ENCODE measurements at places on chromosomes 2 and 18.

DNA sequence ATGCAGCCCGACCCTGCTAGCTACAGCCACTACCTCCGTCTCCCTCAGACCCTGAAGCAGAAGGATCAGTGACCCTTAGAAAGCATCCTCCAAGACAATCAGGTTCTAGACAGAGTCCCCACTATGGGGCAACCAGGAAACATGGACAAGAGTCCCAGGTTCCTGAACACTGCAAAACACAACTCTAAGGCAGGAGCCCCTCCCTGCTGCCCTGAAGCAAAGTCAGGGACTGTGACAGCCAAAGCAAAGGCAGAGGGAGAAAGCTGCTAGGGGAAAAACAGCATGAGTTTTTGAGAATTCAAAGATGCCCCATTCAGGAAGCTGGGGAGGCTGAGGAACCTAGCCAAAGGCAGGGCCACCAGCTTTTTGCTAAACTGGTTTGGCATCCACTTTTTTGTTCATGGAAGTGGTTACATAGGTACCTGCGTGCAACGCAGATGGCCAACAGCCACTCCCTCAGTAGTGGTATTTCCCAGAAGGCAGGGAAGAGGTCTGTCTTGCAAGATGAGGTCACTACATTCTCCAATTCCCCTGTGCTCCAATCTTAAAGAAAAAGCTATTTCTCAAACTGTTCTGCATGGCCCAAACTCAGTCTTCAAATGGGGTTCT lies 33.2 kb downstream of the MYO5B start:
- DNase-seq = peak; percentile 77

- no peak for DNase-seq
Observed at GRCh38 chr18:9039441-9040071, 62.9 kb upstream of the NDUFV2 start.

- no peak for DNase-seq
Observed at GRCh38 chr2:105238664-105239240, 2.8 kb upstream of the GPR45 start.

DNA sequence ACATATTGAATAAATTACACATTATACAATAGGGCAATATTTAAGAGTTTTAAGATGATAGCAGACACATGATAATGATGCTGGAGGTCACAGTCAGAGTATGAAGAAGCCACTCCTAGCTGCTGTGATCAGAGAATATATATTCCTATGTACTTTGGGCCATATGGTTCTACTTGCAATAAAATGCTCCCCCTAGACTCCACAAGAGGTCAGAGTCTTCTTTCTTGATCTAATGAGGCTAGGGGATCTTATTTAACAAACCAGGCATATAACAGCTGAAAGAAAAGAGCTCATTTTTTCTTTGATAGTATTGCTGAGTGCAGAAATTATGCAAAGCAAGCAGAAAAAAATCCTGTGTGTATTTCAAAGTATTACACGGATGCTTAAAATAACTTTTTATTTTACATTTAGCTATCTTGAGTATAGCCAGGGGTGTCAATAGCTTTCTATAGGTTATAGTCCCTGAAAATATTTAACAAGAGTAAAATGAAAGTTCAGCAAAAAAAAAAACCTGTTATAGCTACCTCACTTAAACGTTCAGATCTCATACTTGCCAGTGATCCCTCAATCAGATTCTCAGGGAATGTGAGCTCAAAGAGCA lies 748.7 kb upstream of the CHAC2 start:
- no peak for DNase-seq

DNA sequence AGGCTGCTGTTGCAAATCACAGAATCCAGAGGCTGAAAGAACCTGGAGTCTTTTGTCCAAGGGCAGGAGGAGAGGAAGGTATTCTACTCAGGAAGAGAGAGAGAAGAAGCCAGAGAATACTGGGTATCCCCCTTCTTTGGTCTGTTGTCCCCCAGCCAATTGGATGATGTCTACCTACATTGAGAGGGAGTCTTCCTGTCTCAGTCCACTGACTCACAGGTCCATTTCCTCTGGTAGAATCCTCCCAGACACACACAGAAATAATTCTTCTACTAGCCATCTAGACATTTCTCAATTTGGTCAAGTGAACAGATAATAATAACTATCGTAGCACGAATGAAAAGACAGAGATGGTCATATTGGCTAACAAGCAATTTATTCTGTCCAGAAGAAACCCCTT lies 416.4 kb upstream of the UBE2E3 start:
- DNase-seq = no peak

DNA sequence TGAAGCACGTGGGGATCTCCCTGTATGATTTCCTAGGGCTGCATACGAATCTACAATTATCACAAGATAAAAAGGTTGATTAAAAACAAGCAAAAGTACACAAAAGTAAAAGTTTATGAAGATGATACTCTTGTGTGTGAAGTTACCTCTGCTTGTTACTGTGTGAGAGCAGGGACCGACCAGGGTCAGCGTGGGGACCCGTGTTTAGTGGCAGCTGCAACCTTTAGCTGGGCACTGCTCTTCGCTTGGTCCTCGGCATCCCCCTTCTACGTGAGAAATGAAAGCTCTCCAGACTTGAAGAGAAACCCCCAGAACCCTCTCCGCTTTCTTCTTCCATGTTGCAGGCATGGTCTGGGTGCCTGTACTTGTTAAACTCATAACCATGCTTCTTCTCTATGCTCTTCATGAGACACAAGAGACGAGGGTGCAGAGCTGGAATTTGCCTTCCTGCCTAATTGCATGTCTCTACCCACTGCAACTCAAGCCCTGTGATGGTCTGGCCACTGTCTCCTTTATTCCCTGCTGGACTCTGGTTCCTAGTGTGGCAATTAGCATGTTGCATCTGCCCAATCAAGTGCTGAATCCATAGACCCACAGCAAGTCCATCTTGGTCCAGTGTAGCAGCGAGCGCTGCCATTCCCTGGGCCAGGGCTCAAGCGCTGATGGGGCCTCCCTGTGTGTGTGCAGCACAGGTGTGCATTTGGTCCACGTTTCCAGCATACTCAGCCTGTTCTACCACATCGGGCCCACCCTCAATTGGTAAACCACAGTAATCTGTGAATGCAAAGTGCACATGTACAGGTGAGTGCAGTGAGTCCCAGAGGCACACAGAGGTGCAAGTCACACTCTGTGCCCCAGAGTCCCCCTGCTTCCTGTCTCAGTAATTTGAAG lies 88.5 kb downstream of the TWIST2 start:
- no peak for DNase-seq

GRCh38 chr18:77058290-77058835 lies 74.2 kb downstream of the MBP start:
- DNase-seq = no peak

GRCh38 chr2:10584242-10584753 lies 105.5 kb downstream of the NOL10 start:
- peak; percentile 26 for DNase-seq

DNA sequence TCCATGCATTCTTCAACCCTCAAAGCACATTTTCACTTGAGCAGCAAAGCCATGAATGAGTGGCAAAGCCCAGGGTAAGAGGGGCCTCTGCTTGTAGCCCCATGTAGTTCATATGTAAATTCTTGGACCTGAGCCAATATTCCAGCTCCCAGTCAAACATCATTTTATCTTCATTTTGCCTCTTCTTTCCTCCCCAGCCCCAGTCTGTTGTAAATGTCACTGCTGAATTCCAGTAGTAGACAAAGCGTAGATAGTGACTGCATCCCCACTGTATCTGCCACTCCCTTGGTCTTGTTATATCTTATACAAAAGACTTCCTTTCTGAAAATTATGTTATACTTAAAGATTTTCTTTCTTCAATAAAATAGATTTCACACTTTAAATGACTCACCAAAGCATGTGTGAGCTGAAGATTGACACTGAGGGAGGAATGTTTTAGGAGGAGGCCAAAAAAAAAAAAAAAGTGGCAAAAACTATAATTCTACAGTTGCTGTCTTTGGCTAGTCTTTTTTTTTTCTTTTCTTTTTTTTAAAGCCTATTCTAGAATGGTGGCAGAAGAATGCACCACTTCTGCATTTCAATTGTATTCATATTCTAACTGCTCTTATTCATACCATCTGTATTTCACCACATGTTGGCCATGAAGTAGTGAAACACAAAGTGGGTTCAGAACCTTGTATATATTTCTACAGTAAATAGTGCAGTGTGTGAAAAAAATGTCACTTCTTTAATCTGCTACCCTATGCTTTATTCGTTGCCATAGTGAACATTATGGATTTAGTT lies 306.1 kb downstream of the CPS1 start:
- no peak for DNase-seq

- DNase-seq = no peak
Observed at GRCh38 chr2:218375212-218375611, 6.9 kb upstream of the SLC11A1 start.

DNA sequence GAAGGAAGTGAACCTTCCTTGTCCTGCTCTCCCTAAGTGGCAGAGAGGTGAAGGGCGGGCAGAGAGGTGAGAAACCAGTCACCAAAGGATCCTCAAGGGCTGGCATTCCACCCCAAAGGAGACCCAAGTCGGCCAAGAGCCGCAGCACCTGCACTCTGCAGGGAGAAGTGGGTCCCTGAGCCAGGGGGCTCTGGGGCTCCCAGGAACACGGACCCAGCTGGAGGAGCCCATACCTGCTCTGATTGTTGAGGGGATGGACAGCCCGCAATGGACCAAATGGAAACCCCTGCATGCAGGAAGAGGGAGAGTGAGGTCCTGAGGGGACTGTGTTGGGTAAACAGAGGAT lies 233.3 kb downstream of the ATAD2B start:
- no peak for DNase-seq

DNA sequence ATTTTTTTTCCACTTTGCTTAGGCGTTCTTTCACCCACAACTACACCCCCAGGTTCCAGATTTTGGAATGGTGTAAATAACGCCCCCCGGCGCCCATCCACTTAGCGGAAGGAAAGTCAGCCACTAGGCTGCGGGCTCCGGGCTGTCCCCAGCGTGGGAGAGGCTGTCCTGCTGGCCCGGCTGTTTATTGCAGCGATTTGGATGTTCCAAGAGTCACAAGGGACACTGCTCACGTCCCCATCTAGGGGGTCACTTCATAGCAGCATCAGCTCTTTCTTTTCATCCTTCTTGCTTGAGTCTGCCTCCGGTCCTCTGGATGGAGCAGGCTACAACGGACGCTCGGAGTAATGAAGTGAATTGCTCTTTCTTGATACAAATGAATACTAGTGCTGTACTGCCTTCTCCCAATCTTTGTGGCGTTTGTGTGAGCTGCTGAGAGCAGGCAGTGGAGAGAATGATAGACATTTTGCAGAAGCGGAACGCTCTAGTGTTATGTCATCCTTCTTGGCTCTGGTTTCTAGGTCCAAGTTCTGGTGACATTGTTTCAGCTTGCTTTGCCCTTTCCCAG lies 50.7 kb upstream of the PAIP2B start:
- DNase-seq = peak; percentile 16

DNA sequence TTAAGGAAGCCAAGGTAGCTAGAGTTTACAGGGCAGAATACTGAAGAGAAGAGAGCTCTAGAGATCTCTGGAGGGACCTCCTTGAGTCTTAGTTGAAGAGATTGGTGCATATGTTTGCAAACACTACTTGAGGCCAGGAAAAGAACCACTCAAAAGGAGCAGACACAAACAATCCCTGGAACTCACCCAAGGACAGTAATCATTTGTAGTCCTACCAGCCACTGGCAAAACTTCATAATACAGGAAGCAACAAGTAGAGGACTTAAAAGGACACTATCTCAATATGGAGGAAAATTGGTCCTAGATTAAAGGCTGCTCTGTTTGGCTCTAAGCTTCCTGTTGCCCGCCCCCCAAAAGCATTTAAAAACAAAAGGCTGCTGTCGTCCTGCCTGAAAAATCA lies 46.9 kb upstream of the UBXN4 start:
- DNase-seq = no peak

- DNase-seq = no peak
Observed at GRCh38 chr2:128420776-128421175, 102.1 kb upstream of the HS6ST1 start.

DNA sequence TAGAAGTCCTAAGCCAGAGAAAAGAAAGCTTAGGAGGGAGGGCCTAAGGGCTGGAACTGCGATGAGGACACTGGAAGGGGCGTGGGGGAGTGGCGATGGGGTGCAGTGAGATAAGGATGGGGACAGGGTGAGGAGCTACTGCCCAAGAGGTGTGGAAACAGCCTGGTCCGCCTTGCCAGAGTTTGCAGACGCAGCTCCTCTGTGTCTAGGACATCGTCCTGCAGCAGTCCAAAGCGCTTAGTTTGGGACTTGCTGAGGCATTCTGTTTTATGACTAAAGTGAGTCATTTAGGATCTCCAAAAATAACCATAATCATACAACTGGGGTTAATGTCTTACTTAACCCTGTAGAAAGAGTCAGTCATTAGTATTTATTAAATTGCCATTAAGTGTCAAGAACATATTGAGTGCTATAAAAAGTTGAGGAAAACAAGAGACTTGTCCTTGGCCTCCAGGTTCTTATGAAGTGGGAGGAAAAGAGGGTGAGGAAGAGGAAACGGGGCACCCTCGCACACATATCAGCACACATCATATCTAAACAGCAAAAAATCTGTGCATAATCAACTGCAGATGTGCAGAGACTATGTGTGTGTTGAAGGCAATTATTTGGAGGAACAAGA lies 74.8 kb downstream of the CDK15 start:
- DNase-seq = no peak

GRCh38 chr2:112001942-112002341 lies 53.1 kb upstream of the TMEM87B start:
- no peak for DNase-seq

GRCh38 chr2:229282758-229283546 lies 11.9 kb upstream of the PID1 start:
- no peak for DNase-seq

- DNase-seq = no peak
Observed at GRCh38 chr18:22525883-22526282, 108.2 kb upstream of the CTAGE1 start.

DNA sequence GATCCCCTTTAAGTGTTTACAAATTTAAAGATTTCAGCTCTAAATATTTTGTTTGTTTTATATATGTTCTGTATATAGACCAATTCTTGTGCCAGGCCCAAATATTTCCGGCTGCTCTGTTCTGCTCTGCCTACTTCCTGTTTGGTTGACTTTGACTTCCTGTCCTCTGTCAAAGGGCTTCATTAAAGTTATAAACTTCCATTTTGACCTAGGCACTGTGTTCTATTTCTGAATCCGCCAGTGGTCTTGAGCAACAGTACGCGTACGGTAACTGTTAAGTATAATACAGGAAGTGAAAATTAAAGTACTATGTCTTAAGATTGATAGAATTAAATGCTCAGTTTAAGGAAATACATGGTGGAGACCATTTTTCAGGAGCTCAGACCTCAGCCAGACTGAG lies 13.5 kb upstream of the REL start:
- no peak for DNase-seq

DNA sequence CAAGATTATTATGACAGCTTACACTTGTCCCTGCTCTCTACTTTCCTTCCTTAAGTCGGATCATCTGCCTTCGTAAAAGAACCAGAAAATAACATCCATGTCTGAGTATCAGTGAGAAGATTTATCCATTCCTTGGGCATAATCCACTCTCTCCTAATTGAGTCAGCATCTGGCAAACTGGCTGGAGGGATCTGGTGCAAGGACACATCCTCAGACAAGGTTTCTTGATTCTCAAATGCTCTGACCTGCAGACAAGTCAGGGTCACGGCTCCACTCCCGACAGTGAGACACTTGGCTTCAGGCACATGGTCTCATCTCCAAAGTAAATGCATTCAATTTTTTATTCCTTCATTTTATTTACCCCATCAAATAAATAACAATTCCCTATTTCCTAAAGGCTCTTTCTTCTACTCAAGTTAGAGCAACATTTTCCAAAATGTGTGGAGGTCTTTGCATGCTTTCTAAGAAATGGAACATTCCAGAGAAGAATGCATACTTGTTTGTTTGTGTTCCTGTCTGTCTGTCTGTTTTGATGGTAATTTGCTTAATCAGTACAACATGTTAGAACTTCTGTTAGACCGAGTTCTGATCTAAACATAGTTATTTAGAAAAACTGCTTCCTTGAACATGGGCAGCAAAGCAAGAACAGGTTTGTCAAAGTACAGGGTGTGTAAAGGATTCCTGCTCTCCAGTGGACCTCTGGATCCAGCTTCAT lies 246.9 kb downstream of the IRS1 start:
- DNase-seq = no peak

All from T47D (cell line).